Brain pericyte (primary cell): ENCODE measurements at places on chromosomes 6 and 20.

- DNase-seq, result peak; percentile 47
Observed at GRCh38 chr6:153092082-153093013, 38.7 kb downstream of the RGS17 start.

GRCh38 chr6:41696788-41697187 is 38.6 kb downstream of the TFEB start:
- DNase-seq, result no peak

GRCh38 chr6:122432816-122433215 is 33.4 kb downstream of the HSF2 start:
- DNase-seq, result no peak

DNA sequence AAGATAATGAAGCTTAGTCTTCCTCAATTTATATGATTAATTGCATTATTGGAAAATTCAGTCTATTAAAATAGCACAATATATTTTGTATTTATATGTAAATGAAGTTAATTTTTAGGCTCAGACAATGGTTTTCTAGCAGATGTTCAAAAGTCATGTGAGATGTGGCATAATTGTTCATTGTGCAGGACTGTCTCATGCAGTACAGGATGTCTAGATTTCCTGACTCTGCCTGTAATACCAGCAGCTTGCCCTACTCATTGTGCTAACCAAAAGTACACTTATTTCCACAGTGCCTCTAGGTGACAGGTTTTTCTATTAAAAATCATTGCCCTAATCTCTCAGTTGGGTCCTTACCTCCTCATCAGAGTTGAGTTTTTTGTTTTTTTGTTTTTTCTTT is 12.4 kb downstream of the RALGAPB start:
- no peak for DNase-seq

- no peak for DNase-seq
Observed at GRCh38 chr6:160959726-160960435, 31.7 kb upstream of the MAP3K4 start.

- no peak for DNase-seq
Observed at GRCh38 chr6:17276766-17277165, 4.4 kb upstream of the RBM24 start.

GRCh38 chr6:128337619-128338018 is 182.8 kb downstream of the PTPRK start:
- DNase-seq, result no peak

GRCh38 chr6:25447570-25447929 is 168.4 kb downstream of the CARMIL1 start:
- no peak for DNase-seq
